IMR-90 (cell line): ENCODE measurements at places on chromosomes 1 and 21. TPM values are rescaled to one million over a fixed set of nuclear protein-coding genes. Genes with fewer than 3 reads are reported as not detected.

DNA sequence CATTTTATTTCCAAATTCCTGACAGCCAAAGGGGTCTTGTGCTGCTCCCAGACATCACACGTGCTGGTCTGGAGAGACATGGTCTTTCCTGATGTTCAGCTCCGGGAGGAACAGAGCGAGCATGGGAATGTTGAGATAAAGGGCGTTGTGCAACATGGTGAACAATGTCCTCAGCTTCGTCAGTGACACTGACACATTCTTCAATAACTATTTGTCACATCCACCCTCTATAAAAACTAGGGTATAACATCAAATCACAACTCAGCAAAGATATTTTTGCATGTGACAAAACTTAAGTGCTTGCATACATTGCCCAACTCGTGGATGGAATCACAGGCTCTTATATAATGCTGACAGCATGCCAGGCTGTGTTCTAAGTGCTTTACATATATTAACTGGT, 42.4 kb upstream of the GRHL3 start:
- DNase-seq: peak; percentile 4

GRCh38 chr1:23483321-23484252, at the start of gene ASAP3:
TSS of gene ASAP3 (minus strand) at chr1:23484179. CDS start at chr1:23484133, 46 bp downstream.
- peak; percentile 41 for DNase-seq

DNA sequence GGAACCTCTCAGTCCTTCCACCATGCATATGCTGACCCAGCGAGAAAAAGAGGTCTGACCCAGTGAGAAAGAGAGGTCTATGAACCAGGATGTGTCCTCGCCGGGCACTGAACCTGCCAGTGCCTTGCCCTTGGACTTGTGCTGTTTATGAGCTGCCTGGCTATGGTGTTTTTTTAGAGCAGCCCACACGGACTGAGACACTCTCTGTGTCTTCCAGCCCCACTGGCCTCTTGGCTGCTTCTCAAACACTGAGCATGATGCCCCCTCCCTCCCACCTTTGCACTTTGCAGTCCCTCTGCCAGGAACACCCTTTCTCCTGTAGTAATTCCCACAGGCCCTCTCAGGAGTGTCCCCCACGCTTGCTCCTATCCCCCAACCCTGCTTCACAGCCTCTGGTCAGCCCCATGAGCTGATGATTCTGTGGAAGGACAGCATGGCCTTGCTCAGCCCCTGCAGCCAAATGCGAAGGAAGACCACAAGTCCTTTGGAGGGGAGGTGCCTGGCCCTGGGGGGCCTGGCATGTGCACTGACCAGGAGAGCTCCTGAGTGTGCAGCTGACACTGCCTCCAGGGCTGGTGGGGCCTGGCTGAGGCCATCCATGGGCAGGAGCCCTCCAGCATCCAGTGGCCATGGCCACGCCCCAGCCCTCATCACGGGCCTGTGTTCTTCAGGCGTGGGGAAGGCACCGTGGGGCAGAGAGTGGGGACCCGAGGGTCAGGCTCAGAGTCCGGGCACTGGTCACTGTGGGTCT, 23.8 kb downstream of the WNT3A start:
- no peak for DNase-seq

FCER1G gene
- total RNA-seq: not detected in 2 replicates
